ENCODE measurements at places on chromosomes 5 and 9. TPM values are rescaled to one million over a fixed set of nuclear protein-coding genes. Genes with fewer than 3 reads are reported as not detected.

DNA sequence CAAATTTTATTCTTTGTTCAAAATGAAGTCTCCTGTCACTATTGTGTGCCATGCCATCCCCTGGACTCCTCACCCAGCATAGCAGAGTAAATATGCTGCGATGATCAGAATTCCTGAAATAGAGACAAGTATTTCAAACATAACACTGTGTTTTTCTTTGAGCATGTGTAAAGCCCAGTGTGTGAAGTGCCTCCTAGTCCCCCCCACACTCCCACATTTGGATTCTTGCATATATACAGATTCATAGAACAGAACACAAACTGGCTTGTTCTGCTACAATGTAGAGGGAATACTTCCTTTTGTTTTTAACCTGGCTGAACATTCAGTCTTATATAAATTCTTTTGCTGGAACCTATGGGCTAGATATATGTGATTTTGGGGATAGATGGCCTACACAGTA lies 84.9 kb downstream of the NUDT12 start:
- no peak for DNase-seq
- H3K4me1 ChIP-seq, result peaks cover 24% of the 10 kb centered on the region
- no peak overlapping the region for H3K27ac ChIP-seq
- H3K36me3 ChIP-seq, result no peaks in the 10 kb centered on the region
- no peak overlapping the region for H3K4me3 ChIP-seq
- no peaks in the 10 kb centered on the region for H3K27me3 ChIP-seq

- H3K27ac ChIP-seq, result no peak overlapping the region
- H3K36me3 ChIP-seq, result peaks cover 14% of the 10 kb centered on the region
- peaks cover 54% of the 10 kb centered on the region for H3K4me1 ChIP-seq
- H3K4me3 ChIP-seq, result no peak overlapping the region
- H3K27me3 ChIP-seq, result no peaks in the 10 kb centered on the region
Observed at GRCh38 chr5:143062379-143062778, 292.2 kb downstream of the ARHGAP26 start.

- no peaks in the 10 kb centered on the region for H3K27me3 ChIP-seq
- no peak overlapping the region for H3K4me3 ChIP-seq
- H3K27ac ChIP-seq, result no peak overlapping the region
- H3K4me1 ChIP-seq, result peaks cover 26% of the 10 kb centered on the region
Observed at GRCh38 chr9:3827175-3827574, 301.4 kb upstream of the RFX3 start.

GRCh38 chr5:179198825-179199224 lies 138.7 kb downstream of the ZNF354C start:
- no peaks in the 10 kb centered on the region for H3K27me3 ChIP-seq
- H3K36me3 ChIP-seq, result no peaks in the 10 kb centered on the region
- no peak for DNase-seq
- peaks cover 3% of the 10 kb centered on the region for H3K4me1 ChIP-seq

DNA sequence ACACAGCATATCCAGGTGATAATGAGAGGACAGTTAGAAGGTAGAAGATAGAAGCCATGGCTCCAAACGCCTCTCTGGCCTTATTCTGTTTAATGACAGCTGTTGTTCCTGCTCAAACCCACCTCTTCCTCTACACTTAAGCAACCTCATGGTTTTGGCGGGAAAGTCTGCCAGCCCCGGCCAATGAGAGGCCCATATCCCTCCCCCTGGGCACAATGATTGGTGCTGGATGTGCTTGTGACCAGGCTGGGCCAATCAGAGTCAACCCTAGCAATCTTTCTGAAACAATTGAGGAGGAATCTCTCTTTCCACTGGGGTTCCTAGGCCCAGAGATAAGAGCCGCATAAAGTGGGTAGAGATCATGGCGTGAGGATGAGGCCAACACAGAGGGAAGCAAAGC lies 4.8 kb upstream of the GFI1B start:
- no peaks in the 10 kb centered on the region for H3K36me3 ChIP-seq
- no peak for DNase-seq
- peaks cover 15% of the 10 kb centered on the region for H3K4me1 ChIP-seq
- H3K27ac ChIP-seq, result no peak overlapping the region

GRCh38 chr5:95983509-95983908 lies 21.9 kb upstream of the ELL2 start:
- H3K4me1 ChIP-seq, result peaks cover 3% of the 10 kb centered on the region
- no peaks in the 10 kb centered on the region for H3K27me3 ChIP-seq

Gene PRUNE2
- 13.1 TPM for total RNA-seq

GRCh38 chr5:102554728-102555127 lies 55.9 kb upstream of the SLCO6A1 start:
- H3K36me3 ChIP-seq, result no peaks in the 10 kb centered on the region
- H3K4me3 ChIP-seq, result no peak overlapping the region
- H3K4me1 ChIP-seq, result 0 out of 2 replicates have a peak, but pooled peaks cover 3% of the 10 kb centered on the region
- no peak overlapping the region for H3K27ac ChIP-seq
- no peak for DNase-seq

DNA sequence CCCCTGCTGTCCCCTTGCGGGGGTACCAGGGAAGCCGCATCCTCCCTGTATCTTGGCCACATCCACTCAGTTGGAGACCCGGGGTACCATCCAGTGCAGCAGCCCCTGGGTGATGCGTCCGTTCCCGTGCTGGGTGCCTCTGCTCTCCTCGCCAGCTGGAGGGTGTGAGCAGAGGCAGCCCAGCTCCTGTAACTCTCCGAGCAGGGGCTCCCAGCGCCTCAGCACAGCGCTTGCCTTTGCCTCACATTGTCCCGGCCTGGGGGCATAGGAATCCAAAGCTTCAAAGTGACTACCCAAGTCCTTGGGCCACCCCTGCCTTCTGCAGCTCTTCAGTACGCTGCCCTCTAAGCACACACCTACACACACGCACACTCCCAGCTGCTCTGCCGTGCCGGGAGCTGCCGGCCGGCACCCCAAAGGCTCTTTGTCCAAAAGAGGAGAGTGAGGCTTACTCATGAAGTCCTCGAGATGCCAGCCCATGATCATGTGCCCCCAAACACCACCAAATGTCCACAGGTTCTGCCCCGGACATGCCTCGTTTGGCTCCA lies 733 bp downstream of the ANGPTL2 start:
- peaks cover 34% of the 10 kb centered on the region for H3K4me1 ChIP-seq
- DNase-seq, result no peak
- H3K27ac ChIP-seq, result peak overlapping the region; percentile 46
- H3K36me3 ChIP-seq, result no peaks in the 10 kb centered on the region
- H3K27me3 ChIP-seq, result no peaks in the 10 kb centered on the region

- H3K36me3 ChIP-seq, result no peaks in the 10 kb centered on the region
- DNase-seq, result no peak
- no peak overlapping the region for H3K27ac ChIP-seq
- no peaks in the 10 kb centered on the region for H3K27me3 ChIP-seq
- H3K4me3 ChIP-seq, result no peak overlapping the region
Observed at GRCh38 chr5:104400941-104401340, 838.4 kb upstream of the NUDT12 start.

DNA sequence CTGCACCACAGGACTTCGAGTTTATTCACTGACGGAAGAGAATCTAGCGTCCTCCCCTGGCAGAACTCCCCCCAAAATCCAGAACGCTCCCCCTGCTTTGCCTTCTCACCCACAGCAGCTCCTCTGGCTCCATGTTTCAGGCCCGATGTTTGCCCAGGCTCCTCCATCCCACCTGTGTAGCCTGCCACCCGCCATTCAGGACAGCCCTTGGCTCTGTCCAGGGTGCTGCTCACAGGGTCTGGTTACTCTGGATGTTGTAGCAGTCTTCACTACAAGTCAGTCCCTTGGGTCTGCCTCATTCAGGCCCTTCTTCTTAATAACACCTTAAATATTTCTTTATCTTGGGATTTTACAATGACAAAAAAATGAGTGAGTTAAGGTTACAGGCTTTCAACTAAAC lies 41.3 kb upstream of the SV2C start:
- no peak overlapping the region for H3K4me3 ChIP-seq
- H3K27ac ChIP-seq, result no peak overlapping the region
- H3K27me3 ChIP-seq, result no peaks in the 10 kb centered on the region

- no peak for DNase-seq
- peaks cover 10% of the 10 kb centered on the region for H3K27me3 ChIP-seq
- peaks cover 19% of the 10 kb centered on the region for H3K4me1 ChIP-seq
- H3K36me3 ChIP-seq, result no peaks in the 10 kb centered on the region
- no peak overlapping the region for H3K27ac ChIP-seq
Observed at GRCh38 chr9:127574072-127574993, 37.7 kb upstream of the STXBP1 start.

DNA sequence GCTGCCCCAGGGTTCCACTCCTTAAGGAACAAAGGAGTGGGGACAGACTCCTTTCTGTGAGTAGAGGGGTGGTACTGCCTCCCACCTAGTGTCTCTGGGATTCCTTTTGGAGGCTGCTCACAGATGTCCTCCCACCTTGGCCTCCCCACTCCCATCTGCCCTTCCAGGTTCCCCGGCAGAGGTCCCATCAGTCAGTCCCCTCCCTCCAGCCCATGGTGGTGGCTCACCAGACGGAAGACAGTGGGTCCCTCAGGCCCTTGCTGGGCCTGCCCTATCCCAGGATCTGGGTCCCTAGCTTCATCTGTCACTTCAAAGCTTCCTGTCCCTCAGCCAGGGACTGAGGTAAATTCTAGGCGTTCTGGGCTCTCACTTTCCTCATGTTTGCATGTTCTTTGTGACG lies 35.6 kb upstream of the NEK6 start:
- no peak overlapping the region for H3K4me3 ChIP-seq
- H3K4me1 ChIP-seq, result no peaks in the 10 kb centered on the region
- no peaks in the 10 kb centered on the region for H3K27me3 ChIP-seq

GRCh38 chr5:60687927-60688720 lies 11.8 kb downstream of the DEPDC1B start:
- H3K27me3 ChIP-seq, result no peaks in the 10 kb centered on the region
- no peak overlapping the region for H3K27ac ChIP-seq
- peaks cover 34% of the 10 kb centered on the region for H3K36me3 ChIP-seq
- peaks cover 19% of the 10 kb centered on the region for H3K4me1 ChIP-seq

- H3K36me3 ChIP-seq, result no peaks in the 10 kb centered on the region
- peak; percentile 58 for DNase-seq
Observed at GRCh38 chr9:116279230-116279629, 125.6 kb downstream of the PAPPA start.

DNA sequence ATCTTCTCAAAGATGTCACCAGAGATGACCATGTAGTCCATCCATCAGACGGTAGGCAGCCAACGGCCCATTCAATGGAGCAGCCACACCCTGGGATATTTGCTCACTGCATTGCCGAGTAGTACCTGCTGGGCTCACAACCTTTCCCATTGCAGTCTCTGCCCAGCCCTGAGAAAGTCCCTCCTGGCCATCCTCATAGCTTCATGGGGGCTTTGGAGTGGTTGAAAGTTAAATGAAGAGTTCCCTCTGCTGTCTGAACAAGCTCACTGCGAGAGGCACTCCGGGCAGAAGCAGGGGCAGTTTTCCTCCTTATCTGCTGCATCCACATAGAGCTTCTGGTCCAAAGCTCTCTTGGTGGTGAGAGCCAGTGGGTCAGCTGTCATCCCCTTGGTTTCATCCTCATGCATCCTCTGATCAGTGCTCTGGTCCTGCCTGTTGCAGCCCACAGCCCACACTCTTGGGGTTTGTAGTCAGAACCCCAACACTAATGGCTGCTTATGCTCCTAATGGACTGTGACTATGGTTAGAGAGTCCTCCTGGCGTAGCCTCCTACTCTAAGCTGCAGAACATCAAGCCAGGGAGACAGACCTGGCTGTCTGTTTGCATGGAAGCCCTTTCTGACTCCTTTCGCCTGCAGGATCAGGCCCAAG lies 23.3 kb downstream of the TNFSF8 start:
- H3K4me3 ChIP-seq, result no peak overlapping the region
- H3K36me3 ChIP-seq, result no peaks in the 10 kb centered on the region
- H3K27me3 ChIP-seq, result peaks cover 36% of the 10 kb centered on the region

Gene CCDC183
- total RNA-seq, result 2.0 TPM
